ENCODE measurements at places on chromosomes 5 and 9.

GRCh38 chr5:10599862-10600284 lies 36.0 kb downstream of the ANKRD33B start:
- DNase-seq = no peak

- no peak for DNase-seq
These were observed 9.9 kb downstream of the ERGIC1 start for GRCh38 chr5:172843825-172844576.

- no peak for DNase-seq
These were observed 9.2 kb upstream of the PHYHD1 start for GRCh38 chr9:128911529-128912035.

GRCh38 chr5:95075111-95075510 lies 209.8 kb downstream of the MCTP1 start:
- no peak for DNase-seq

DNA sequence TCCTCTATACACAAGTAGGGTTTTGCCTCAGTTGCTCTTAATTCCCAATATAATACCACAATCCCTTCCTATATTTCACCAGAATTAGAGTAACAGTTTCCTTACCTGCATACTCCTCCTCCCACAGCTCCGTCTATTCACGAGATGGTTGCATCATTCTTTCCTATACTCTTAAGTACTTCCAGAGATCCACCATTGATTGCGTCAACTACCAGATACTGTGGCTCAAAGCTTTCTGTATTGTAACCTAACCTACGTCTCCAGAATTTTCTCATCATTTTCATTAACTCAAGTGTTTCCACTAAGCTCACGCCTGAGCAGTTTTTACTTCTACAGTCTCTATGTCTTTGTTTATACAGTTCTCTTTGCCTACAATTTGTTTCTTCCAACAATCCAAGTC lies 31.2 kb upstream of the MINAR2 start:
- no peak for DNase-seq

- DNase-seq = no peak
These were observed 669.7 kb downstream of the MAT2B start for GRCh38 chr5:164175083-164175482.

- no peak for DNase-seq
These were observed 163.1 kb downstream of the IZUMO3 start for GRCh38 chr9:24382566-24382965.

- no peak for DNase-seq
These were observed 61.1 kb upstream of the FUBP3 start for GRCh38 chr9:130518233-130518632.

GRCh38 chr9:136464241-136464640 lies 18.6 kb downstream of the SEC16A start:
- DNase-seq = no peak

All from stimulated activated CD4-positive, alpha-beta T cell treated with anti-CD3 and anti-CD28 coated beads, Interleukin-12 subunit alpha, Interleukin-12 subunit beta, amount 100 ng/mL, for 24 hours (primary cell).